HS-5 (cell line): ENCODE measurements at places on chromosomes 4 and X.

GRCh38 chr4:84750260-84750959 is 167.5 kb downstream of the CDS1 start:
- peak; percentile 20 for DNase-seq

DNA sequence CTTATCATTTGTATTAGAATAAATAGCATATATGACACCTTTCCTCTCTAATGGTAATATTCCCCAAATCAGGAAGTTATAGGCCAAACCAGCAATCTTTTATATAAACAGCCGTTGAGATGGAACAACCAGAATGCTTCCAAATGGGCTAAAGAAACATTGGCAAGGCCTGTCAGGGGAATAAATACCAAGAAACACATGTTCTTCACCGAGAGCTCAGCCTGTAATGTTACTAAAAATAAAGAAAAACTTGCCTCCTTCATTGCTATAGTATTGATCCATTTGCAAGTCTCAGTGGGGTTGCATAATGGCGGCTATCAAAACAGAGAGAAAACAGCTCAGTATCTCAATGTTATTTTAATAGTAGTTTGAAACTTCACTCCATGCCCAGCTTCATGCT is 104.9 kb downstream of the FAM13A start:
- no peak for DNase-seq

- peak; percentile 56 for DNase-seq
These were observed 230.1 kb downstream of the SHROOM3 start for GRCh38 chr4:76665153-76665552.

DNA sequence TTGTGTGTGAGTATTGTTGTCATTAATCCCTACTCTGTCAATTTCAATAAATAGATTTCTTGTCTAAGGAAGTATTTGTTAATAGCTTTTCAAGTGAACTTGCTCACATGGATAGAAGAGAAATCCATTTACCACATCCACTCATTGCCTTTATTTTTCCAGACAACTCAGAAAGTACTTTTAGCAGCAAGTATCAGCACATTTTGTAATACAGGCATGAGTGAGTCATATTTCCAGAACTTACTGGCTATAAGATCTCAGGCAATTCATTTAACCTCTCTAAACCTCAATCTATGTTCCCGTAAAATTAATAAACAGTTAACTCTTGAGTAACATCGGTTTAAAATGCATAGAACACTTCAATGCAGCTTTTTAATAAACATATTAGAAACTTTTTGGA is 317.9 kb upstream of the PCDH7 start:
- DNase-seq, result no peak

GRCh38 chr4:177441061-177441802 is 1.0 kb downstream of the AGA start:
- no peak for DNase-seq

DNA sequence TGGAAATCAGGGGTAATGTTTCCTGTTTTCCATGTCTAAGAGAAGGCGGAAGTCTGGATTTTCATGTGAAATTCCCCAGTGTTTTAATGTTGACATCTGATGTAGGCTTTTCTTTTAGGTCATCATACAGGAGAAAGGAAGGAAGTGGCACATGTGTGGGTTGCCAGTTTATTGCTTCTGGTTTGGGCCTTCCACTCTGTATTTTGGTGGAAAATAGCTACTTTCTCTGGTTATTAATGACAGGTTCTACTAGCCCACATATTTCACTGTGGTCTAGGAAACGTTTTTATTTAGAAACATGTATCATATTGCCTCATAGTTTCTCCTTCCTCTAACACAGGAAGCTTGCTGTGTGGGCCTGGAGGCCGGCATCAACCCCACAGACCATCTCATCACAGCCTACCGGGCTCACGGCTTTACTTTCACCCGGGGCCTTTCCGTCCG is 7.2 kb downstream of the PDHA1 start:
- DNase-seq, result no peak

GRCh38 chr4:11599064-11599463 is 170.4 kb upstream of the HS3ST1 start:
- DNase-seq, result no peak

DNA sequence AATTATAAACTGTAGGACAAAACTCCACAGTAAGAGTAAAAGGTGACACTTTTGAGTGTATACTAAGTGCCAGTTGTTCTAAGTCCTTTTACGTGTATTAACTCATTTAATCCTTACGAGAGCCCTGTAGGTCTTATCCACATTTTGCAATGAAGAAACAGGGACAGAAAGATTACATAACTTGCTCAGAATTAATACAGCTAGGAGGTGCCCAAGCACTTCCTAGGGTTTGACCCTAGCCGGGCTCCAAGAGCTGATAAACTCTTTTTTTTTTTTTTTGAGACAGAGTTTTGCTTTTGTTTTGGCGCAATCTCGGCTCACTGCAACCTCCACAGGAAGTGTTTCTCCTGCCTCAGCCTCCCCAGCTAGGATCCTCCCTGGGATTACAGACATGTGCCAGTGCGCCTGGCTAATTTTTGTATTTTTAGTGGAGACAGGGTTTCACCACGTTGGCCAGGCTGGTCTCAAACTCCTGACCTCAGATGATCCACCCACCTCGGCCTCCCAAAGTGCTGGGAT is 110.4 kb downstream of the UBE2K start:
- DNase-seq, result no peak

DNA sequence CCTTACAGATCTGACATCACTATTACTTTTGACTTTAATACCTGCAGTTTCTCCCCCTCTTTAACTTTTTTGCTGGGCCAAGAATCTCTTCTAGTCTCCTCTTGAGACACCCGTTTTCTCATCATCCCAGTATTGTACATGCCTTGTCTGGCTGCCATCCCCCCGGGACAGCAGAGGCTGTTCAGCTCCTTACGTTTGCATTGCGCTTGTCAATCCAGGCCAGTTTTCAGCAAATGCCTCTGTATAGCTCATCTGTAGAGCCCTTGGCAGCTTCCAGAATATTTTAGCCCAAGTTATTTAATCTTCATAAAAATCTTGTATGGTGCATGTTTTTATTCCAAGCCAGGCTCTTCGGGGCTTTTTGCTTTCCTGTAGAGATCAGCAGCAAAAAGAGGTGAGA is 22.3 kb upstream of the HOPX start:
- no peak for DNase-seq

DNA sequence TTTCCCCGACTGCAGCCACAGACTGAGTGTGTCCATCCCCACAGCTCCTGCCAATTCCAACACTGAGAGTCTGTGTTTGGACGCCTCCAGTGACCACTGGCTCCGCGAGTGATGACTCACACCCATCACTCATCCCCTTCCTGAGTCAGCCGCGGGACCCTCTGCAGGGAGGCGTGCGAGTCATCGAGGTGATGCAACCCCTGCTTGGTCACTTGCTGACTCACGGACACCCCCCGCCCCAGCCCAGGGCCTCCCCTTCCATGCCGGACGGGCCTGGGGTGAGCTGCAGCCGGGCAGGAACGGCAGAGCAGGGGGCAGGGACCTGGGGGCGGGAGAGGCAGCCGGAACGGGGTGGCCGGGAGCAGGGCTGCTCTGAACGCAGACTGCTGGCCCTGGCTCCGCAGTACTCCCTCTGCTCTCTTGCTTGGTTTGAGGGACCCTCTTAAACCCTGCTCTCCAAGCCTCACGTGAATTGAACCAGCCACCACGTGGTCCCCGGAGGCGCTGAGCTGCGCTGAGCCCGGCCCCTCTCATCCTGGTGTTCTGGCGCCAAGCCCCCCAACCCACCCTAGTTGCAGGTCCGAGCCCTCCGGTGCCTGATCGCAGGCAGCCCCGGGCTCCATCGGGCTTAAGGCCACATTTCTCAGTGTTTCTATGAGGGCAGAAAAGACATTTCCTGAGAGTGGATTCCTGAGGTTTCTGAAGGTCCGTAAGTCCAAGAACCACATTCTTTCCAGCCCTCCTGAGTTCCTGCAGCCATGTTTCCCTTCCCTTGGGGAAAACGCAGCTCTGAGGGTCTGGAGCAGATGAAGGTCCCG is 32.4 kb downstream of the FGFRL1 start:
- DNase-seq, result peak; percentile 96

GRCh38 chr4:22434895-22435294 is 81.0 kb downstream of the ADGRA3 start:
- DNase-seq, result no peak

- no peak for DNase-seq
These were observed 336.2 kb downstream of the SLC7A11 start for GRCh38 chr4:137905930-137906329.

DNA sequence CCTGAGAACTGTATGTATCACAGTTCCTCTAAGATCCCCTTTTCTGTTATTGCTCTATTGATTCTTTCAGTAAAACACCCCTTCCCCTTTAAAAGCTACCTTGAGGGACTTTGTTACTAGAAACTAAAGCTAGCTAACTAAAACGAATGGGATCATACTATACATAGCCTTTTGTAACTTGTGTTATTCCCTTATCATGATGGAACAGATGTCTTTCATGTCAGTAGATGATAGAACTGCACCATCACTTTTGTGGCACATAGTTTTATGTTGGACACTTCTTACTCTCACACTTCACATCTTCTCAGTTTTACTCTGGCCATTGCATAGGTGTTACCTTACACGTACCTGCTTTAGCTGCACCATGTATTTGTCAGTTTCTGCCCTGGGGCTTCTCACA is 46.6 kb upstream of the PGRMC2 start:
- DNase-seq, result no peak

- no peak for DNase-seq
These were observed 166.1 kb downstream of the EFNB1 start for GRCh38 chrX:68994891-68995255.

- no peak for DNase-seq
These were observed 136.1 kb downstream of the MSL3 start for GRCh38 chrX:11893933-11894710.

DNA sequence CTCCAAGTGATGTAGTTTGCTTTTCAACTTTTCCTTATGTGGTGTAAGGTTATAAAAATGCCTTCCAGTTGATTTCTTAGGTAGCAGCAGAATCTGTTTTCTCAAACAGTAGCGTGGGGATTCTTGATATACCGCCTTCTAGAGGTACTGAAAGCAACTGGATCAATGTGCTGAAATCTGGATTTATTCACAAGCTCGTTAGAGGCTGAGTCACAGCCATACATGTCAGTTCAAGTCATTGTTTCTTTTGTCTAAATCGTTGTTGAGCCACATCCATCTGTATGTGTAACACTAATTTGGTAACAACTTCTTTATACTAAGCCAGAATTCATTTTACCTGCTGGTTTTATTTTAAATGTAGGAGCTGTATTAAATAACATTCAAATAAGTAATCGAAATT is 200.0 kb upstream of the MAD2L1 start:
- no peak for DNase-seq

GRCh38 chr4:16665942-16666551 is 232.4 kb downstream of the LDB2 start:
- DNase-seq, result no peak
